Smooth muscle cell of the brain vasculature (primary cell): ENCODE measurements at places on chromosomes 13 and 19.
A peak's percentile ranks its signal among the peaks of the same experiment; 100 is the strongest.

- DNase-seq = no peak
Observed at GRCh38 chr19:48719263-48720171, at the start of gene MAMSTR. Gene MAMSTR (minus strand): TSS chr19:48719725. CDS start chr19:48719031, 694 bp downstream.

- DNase-seq = no peak
Observed at GRCh38 chr13:97367016-97367822, 66.8 kb upstream of the RAP2A start.

DNA sequence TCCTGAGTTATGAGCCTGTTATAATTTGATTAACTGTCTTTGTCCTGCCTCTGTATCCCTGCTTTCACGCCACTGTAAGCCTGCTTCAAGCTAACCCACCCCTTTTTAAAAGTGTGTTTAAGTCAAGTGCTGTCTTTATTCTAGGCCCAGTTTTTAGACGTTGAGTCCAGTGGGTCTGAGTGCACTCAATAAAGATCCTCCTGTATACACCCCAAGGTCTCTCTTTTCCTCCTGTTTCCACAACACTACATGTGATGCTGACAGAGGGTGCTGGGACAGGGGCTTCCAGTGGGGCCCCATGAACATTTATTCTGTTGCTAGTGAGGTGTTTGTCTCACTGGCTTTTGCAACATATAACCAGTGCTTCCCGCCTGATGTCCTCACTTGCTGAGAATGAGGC is 6.7 kb upstream of the F2RL3 start:
- no peak for DNase-seq

DNA sequence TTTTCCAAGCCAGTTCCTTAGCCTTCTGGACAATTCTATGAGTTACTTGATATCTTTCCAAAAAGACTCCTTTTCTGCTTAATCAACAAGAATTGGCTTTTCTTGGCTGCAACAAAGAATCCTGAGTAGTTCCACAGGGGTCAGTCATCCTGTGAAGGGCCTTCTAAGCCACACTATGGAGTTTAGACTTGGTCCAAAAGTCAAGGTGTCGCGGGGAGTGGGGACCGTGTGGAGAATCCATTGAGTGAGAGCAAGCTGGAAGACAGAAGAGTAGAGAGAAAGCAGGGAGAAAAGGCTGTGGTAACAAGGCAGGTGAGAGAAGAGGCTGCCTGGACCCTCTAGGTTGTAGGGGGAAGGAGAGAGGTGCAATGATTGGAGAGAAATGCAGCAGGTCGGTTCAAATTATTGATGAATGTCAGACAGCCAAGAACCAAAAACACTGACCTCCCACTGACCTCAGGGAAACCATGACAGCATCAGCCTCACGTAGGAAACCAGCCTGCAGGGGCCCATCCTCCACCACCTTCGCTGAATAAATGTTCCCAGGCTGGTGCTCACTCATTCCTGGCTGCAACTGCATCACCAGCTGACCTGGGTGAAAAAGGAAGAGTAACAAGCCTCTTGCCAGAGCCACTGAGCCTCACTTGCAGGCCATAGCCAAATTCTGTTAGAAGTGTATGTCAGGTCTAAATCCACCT is 7.1 kb upstream of the IFT88 start:
- DNase-seq = no peak

GRCh38 chr19:12156223-12157058 is at the start of gene ZNF625:
Gene ZNF625 (minus strand): TSS chr19:12156734. CDS start chr19:12156558, 176 bp downstream.
- peak; percentile 53 for DNase-seq

GRCh38 chr13:66214467-66214866 is 1015.7 kb downstream of the PCDH9 start:
- DNase-seq = no peak

- DNase-seq = no peak
Observed at GRCh38 chr19:18931316-18932162, 9.5 kb downstream of the HOMER3 start.

DNA sequence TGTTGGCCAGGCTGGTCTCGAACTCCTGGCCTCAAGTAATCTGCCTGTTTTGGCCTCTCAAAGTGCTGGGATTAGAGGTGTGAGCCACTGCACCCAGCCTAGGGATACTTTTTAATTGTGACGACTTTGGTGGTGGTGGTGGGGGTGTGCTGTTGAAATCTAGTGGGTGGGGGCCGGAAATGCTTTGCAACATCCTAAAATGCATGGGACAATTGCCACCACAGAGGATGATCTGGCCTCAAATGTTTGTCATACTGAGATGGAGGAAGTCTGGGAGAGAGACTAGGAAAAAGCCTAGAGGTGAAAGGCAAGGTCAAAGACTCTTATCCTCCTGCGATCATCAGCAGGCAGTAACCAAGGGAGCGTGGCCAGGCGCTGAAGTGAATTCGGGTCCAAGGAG is 1.4 kb downstream of the NWD1 start:
- no peak for DNase-seq

GRCh38 chr13:113857531-113858195 is 6.2 kb downstream of the GAS6 start:
- DNase-seq = no peak

- DNase-seq = no peak
Observed at GRCh38 chr13:113407103-113407530, 43.2 kb upstream of the GRTP1 start.

- no peak for DNase-seq
Observed at GRCh38 chr19:31595521-31595920, 246.3 kb upstream of the TSHZ3 start.

DNA sequence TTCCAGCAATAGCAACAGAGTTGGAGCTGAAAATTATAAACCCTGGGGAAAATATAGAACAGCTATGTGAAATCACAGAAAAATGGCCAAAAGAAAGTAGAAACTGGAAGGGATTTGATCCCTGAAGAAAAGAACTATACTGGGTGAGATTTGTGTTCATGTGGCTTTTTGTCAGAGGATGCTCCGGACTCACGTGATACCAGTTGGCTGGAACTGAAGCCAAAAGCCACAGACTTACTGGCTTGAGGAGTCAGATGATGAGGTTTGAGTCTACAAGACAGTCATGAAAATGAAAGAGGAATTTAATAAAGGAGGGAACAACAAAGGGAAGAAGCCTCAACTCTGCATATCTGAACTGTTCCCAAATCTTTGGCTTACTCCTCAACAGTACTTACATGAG is 427.1 kb downstream of the GPC5 start:
- DNase-seq = no peak

GRCh38 chr13:110400786-110401533 is 93.9 kb downstream of the COL4A2 start:
- no peak for DNase-seq

DNA sequence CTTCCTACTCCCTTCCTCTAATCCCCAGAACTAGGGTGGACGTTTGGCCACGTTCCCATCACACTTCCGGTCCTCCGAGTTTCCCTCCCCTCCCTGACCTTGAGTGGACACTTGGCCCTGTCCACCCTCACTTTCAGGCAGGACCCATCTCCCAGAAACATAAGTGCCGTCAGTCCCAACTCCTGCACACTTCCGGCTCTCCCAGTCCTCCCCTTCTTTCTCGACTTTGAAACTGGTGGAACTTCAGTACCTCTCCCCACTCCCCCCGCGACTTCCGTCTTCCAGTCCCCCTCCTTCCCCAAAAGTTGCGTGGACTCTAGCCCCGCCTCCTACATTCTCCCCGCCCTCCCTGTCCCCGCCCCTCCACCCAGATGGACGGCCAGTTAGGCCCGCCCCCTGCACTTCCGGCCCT is 278 bp upstream of the ZNF274 start:
- DNase-seq = no peak

GRCh38 chr13:74105871-74106270 is 28.3 kb downstream of the KLF12 start:
- no peak for DNase-seq

DNA sequence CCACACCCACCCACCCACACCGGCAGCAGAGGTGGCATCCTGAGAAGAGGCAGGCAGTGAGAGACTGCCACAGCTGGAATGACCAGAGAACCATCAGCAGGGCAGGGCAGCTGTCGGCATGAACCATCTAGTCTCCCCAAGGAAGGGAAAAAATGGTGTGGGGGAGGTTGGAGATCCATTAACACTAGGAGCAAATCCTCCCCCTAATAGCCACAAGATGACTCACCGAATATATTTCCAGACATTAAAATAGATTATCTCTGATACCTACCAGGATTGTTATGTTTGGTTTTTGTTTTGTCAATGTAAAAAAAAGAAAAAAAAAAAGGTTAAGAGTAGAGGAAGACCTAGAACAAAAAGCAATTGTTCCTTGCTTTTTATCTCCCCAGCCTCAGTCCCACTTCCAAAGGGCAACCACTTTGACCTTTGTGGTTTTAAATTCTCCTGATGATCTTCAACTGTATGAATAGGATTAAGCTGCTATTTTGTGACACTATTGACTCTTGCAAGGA is 34.2 kb downstream of the THSD1 start:
- DNase-seq = no peak

- no peak for DNase-seq
Observed at GRCh38 chr13:23637829-23638228, 67.6 kb downstream of the TNFRSF19 start.

GRCh38 chr19:38735257-38735686 is 9.0 kb downstream of the CAPN12 start:
- DNase-seq = no peak

GRCh38 chr19:42124386-42124901 is 7.8 kb downstream of the POU2F2 start:
- DNase-seq = no peak

- DNase-seq = no peak
Observed at GRCh38 chr19:10069046-10069445, 17.1 kb upstream of the SHFL start.

DNA sequence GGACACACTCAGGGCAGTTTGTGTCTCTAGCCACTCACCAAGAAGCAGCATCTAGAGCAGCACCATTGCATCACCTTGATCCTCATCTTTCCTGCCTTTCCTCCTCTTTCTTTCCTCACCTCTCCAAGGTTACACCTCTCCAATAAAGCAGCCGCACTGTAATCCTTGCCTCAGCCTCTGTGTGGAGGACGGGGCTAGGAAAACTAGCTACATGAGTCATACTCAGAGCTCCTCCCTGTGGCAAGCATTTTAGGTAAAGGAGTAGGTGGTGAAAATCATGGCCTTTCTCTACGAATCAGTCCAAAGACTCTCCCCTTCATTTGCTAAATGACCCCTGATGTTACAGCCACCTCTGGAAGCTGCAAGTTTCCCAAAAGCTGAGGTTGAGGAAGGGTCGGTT is 108.9 kb downstream of the DNAJC15 start:
- no peak for DNase-seq

DNA sequence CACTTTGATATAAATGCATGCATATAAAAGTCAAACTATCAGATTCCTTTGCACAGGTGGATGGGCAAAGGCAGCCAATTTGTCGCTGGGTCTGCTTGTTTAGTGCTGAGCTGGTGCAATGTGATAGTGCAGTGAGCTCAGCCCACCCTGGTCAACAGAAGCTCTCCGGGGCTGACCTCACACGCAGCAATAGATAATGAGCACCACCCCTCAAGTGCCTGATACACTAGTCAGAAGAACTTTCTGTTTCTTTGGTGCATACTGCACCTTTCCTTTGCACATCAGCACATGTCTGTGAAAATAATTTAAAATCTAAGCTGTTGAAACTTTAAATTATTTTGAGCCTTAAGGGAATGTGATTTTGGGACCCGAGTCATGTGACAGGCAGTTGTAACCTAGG is 20.2 kb downstream of the ATP8A2 start:
- no peak for DNase-seq

DNA sequence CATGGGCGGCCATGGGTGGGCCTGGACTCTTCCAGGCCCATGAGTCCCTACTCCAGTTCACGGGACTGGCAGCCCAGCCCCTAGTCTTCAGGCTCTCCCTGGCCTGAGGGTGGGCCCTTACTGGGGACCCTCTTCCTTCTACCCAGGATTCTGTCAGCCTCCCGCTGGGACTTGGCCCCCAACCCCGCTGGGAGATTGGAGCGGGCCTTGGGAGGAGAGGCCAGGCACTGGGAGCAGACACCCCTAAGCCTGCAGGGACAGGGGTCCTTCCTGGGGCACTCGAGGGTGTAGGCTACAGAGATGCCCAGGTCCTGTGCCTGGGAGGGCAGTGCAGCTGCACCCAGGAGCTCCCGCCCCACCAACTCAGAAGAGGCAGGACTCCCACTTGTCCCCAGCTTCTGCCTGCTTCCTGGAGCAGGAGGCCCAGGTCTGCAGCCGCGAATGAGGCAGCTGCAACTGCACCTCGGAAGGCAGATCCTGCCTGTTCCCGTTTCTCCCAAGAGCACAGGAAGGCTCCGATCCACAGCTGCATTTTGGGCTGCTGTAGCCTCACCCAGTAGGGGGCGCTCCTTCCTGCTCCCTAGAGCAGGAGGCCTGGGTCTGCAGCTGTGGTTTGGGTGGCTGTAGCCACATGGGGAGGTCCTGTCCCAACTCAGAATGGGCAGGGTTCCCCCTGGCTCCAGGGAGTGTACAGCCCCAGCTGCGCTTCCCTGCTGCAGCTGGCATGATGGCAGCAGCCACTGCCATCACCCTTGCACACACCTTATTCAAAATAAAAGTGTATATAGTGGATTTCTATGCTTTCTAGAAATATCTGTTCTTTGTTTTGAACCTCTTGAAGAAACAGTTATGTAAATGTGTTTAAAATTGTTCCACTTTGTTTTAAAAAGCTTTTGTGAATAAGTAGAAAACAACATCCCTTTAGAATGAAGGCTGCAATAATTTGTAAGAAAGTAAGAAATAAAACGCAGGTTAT is 46.8 kb downstream of the TEX26 start:
- no peak for DNase-seq

DNA sequence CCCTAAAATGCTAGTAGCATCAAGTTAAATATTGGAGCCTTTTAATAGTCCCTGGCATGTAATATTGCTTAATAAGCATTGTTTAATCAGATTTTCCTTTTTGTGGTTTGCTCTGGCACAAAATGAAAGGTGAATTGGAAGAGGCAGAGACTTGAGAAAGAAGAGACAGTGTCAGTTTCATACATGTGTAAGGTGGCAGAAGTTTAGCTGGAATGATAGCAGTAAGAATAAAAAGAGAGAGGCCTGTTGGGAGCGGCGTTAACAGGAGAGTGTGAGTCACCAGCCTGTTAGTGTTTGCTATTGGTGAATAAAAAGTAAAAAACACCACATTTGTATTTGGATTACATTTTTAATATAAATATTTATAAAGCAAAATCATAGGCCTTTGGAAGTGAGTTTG is 145.3 kb downstream of the PDS5B start:
- no peak for DNase-seq

- no peak for DNase-seq
Observed at GRCh38 chr19:30686826-30687566, 314.8 kb downstream of the ZNF536 start.

- DNase-seq = no peak
Observed at GRCh38 chr19:1257475-1258162, 9.2 kb downstream of the MIDN start.
